Epithelial cell of proximal tubule (primary cell): ENCODE measurements at places on chromosomes 5 and 9.

GRCh38 chr9:347667-348292 is 133.1 kb downstream of the DOCK8 start:
- DNase-seq, result no peak

GRCh38 chr5:87076931-87077330 is 190.8 kb upstream of the RASA1 start:
- no peak for DNase-seq

DNA sequence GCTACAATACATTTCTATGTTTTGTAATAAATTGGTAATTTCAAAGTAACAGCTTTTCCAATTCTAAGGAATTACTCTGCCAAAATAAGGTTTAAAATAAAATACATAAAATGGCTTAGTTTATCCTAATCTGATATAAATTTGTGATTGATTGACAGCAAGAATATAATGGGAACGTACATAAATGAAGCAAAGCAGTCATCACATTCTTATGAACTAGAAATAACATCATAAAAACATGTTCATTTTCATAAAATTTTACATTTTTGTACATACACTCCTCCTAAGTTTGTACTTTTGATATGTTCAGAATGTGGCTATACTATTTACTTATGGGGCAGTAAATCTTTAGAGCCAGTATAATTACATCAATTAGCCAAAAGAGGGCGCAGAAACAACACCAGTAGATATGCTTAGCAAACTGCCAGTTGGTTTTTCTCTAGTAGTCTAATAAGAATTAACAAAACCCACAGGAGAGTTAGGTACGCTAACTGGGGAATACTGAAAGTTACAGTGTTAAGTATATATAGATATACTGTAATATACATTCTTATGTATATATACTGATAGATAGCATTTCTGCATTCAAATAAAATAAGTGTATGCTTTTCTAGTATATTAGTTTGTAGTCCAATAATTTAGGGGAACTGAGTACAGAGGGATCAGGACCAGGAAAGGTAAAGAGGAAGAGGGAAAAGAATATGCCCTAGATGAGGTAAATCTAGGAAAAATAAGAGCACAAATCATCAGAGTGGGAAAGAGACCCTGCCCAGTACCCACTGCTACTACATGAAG is 76.8 kb downstream of the ZDHHC21 start:
- DNase-seq, result peak; percentile 15

- DNase-seq, result no peak
Observed at GRCh38 chr5:157245476-157245875, 20.4 kb upstream of the CYFIP2 start.

GRCh38 chr5:142974409-142974808 is 204.2 kb downstream of the ARHGAP26 start:
- DNase-seq, result no peak

DNA sequence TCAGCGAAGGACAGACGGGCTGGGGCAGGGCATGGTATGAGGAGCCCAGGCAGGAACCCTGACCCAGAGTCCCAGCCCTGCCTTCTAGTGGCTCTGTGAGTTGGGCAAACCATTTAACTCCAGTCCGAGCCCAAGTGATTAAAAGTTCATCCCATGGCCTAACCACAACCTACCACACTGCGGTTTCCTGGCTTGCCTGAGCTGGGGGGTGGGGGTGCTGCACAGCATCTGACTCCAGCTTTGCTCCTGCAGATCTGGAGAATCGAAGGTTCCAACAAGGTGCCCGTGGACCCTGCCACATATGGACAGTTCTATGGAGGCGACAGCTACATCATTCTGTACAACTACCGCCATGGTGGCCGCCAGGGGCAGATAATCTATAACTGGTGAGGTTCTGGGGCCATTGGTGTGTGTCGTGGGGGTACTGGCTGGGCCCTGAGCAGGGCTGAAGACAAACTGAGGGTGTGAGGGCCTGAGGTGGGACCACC is 49.0 kb downstream of the STOM start:
- no peak for DNase-seq
